ENCODE measurements at places on chromosomes 4 and X.

DNA sequence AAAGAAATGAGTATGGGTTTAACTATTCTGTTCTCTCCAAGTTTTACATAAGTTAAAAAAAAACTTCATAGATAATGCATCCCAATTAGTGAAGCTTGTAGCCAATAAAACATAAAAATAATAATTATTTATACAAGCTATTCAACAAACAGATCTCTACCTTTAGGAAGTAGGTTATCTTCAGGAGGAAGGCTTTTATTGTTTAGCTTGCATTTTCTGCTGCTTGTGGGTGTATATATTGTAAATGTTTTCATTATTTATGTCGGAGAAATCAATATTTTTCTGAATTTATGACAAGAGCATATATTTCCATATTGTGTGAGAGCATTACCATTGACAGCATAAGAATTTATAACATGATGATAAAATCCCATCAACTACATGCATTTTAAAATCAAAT lies 208.3 kb downstream of the TRAM1L1 start:
- DNase-seq, result no peak

DNA sequence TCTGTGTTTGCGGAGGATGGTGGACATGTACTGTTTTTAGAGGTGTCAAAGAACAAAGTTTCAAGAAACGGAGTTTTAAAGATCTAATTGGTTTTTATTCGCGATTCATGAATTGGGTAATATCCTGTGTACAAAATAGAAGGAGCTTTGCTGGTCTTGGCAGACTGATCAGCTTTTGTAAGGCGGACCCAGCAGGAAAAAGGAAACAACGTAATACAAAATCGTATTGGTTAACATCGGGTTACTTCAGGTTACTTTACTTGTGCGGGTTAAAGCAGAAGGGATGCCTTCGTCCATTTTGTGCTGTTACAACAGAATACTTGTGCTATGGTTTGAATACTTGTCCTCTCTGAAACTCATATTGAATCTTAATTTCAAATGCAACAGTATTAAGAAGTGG lies 11.4 kb upstream of the NYX start:
- no peak for DNase-seq

DNA sequence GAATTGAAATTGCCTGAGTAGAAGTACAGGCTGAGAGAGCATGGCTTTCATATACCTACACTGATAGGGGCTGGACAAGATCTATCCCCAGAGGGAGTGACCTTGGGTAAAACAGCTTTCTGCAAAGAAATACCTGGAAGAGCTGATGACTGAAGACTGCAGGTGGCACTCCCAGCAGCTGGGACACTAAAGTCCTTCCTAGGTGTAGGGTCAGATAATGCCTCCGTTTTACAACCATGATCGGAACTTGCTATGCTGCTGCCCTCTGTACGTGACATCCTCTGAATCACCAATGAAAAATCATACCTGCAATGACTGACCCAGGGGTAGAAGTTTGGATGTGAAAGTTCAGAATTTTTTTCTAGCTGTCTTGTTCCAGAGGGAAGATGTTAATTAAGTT lies 107.2 kb upstream of the WDR1 start:
- DNase-seq, result no peak

DNA sequence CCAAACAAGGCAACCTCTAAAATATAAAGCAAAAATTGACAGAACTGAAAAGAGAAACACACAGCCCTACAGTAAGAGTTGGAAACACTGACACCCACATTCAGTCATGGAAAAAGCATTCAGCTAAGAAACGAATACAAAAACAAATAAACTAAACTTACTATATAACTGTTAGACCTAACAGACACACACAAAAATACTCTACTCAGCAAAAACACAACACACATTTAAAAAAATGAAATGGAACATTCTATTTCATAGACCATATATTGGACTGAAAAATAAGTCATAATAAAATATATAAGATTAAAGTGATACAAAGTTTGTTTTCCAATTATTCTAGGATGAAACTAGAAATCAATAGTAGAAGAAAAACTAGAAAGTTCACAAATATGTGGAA lies 488.8 kb upstream of the POU3F4 start:
- DNase-seq, result no peak

DNA sequence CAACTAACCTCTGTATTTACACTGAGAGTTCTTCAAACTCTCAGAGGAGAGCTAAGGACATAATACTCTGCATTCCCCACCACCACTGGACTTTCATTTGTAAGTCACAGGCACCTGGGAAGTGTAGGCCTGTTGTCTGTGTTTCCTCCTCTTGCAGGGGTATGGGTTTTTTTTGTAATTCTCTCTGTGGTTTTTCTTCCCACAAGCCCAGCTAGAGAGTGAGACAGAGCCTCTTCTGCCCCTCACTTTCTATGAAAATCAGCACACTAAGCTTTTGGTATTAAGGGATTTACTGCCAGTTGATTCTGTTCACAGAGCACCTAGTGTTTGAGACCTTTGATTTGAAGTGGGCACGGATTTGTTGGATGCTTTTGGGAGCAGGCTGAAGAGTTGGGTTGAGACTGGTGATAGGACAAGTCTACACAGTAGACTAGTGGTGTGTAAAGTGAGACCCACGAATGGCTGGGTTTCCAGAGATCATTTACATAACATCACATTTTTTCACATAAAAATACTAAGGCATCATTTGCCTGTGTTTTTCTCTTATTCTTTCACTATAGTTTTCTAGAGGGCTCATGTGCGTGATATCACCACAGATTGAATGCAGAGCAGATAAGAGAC lies 28.9 kb upstream of the WDR17 start:
- DNase-seq, result no peak

- DNase-seq, result no peak
Measured at GRCh38 chrX:9708086-9708485, 57.6 kb downstream of the GPR143 start.

DNA sequence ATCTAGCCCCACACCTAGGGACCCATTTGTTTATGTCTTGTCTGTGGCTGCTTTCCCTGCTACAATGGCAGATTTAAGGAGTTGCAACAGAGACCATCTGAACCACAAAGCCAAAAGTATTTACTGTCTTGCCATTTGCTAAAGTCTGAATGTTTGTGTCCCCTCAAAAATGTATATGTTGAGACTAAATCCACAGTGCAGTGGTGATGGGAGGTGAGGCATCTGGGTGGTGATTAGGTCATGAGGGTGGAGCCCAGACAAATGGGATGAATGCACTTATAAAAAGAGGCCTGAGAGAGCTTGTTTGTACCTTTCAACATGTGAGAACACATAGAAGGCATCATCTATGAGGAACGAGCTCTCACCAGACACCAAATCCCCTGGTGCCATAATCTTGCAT lies 137.3 kb downstream of the TMEM144 start:
- no peak for DNase-seq

- no peak for DNase-seq
Measured at GRCh38 chr4:18127030-18127429, 105.5 kb upstream of the LCORL start.

DNA sequence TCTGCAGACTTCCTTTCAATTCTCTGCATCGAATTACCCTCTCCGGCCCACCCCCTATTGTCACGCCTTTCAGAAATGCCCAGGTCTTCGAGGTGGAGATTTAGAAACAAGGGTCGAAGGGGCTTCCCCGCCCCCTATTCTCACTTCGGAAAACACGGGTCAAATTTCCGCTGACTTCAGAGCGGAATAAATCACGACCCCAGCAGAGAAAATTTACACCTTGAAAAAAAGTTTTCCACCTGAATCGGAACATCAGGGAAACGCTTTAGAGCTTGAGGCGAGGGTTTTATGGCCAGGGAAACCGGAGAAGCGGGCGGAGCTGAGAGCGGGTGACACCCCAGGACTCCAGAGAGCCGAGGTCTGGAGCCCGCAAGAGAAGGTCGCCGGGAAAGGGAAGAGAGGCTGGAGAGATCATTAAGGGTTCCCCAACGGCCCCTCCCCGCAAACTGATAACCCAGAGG lies 1.6 kb downstream of the SHISA3 start:
- no peak for DNase-seq

DNA sequence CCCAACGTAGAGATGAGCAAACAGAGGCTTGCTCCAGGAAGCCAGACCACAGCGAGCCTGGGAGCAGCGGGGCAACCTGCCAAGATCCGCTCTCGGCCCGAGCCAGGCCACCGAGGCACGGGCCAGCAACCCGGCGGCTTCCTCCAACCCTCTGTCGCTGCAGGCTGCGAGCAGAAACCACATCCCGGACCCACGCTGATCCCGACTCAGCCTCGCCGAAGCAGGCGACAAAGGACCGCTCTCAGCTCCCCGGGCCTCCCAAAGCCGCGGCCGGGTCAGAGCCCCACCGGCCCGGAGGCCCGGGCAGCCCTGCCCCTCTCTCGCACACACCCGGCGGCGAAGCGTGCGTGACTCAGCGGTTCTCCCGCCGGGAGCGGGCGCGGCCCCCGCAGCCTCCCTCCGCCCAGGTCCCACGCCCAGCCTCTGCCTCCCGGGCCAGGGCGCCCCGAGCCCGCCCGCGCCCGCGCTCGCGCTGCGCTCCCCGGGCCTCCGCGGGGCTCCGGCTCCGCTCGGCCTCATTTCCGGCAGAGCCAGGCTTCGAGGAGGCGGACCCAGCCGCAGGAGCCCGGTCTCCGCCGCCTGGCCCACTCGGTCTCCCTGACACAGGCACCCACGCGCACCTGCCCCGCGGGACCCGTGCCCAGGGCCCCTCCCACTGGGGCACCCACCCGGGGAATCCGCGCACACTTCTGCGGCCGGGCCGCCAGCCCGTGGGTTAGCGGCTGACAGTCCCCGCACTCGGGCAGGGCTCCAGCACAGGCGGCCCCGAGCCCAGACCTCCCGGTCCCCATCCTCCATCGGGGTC lies 1.7 kb downstream of the PPP2R2C start:
- DNase-seq, result peak; percentile 11

- no peak for DNase-seq
Measured at GRCh38 chr4:145870155-145871020, 68.2 kb downstream of the ZNF827 start.

GRCh38 chr4:53479736-53480525 lies 102.5 kb downstream of the FIP1L1 start:
- DNase-seq, result no peak

GRCh38 chrX:153448556-153449367 lies 2.9 kb upstream of the TREX2 start:
- no peak for DNase-seq

DNA sequence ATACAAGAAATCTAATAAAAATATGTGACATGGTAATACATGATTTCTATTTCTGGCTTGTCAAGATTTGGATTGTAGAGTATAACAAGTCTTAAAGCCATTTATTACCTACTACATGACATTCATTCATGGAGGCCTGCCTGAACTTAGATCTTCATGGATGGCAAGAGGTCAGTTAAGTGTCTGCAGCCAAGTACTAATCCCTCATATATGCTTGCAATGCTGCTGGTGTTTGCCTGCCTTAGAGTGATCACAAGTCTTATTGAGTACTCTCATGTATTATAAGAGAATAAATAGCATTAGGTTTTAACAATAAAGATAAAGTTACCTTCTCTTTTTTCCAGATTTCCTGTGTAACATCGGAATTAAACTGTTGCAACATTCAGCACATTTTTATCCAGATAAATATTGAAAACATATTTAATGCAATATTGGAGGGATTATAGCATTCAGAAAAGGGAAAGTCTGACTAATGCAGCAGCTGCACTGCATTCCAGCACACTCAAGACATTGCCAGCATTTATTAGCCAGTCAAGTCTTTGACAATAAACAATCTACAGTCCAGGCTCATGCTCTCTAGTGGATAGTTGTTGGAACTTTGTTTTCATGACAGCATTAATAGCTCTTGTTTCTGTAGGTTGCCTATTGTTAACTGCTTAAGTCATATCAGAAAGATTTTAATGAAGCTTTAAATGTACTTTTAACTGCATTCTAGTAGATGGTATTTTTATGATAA lies 737.1 kb downstream of the FAT4 start:
- no peak for DNase-seq

GRCh38 chr4:72984351-72984750 lies 85.2 kb downstream of the COX18 start:
- peak; percentile 10 for DNase-seq

DNA sequence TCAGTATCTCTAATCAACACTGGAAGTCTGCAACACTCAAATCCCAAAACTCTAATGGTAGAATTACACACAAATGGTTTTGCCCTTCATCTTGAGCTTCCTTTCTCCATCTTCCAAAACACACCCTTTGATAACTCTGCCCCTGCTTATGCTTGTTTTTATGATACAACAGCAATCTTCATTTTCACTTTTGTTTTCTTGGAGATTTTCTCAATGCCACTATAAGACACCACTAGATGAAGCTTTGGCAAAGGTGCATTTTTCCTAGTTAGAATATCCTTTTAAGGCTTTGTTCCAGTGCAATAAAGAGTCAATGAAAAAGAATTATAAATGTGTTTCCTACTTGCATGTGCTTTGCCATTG lies 472.4 kb upstream of the NWD2 start:
- DNase-seq, result no peak

DNA sequence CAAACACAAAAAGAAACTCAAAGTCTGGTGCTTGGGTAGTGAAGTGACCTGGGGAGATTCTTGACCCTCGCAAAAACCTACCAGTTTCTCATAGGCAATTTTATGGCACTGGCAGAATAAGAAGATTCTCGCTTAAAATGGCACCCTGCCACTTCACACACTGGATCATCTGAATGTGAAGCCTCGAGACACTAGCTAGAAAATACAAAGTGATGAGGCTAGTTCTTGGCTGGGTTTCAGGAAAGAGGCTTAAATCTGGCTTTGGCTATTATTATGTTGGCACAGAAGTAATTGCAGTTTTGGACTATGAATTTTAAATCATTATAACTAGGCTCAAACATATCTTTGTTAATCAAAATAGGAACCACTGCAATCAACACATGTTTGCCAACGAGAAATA lies 634.7 kb upstream of the BOD1L1 start:
- DNase-seq, result no peak

GRCh38 chr4:53840643-53841042 lies 223.8 kb downstream of the CHIC2 start:
- DNase-seq, result no peak

- DNase-seq, result no peak
Measured at GRCh38 chr4:89410687-89411086, 103.1 kb upstream of the GPRIN3 start.

GRCh38 chr4:183755596-183755995 lies 96.5 kb downstream of the TRAPPC11 start:
- no peak for DNase-seq

Measured in activated CD4-positive, alpha-beta memory T cell treated with anti-CD3 and anti-CD28 coated beads for 36 hours (primary cell).